AG10803 (cell line): ENCODE measurements at places on chromosomes 1 and 21.
A peak's percentile ranks its signal among the peaks of the same experiment; 100 is the strongest.

DNA sequence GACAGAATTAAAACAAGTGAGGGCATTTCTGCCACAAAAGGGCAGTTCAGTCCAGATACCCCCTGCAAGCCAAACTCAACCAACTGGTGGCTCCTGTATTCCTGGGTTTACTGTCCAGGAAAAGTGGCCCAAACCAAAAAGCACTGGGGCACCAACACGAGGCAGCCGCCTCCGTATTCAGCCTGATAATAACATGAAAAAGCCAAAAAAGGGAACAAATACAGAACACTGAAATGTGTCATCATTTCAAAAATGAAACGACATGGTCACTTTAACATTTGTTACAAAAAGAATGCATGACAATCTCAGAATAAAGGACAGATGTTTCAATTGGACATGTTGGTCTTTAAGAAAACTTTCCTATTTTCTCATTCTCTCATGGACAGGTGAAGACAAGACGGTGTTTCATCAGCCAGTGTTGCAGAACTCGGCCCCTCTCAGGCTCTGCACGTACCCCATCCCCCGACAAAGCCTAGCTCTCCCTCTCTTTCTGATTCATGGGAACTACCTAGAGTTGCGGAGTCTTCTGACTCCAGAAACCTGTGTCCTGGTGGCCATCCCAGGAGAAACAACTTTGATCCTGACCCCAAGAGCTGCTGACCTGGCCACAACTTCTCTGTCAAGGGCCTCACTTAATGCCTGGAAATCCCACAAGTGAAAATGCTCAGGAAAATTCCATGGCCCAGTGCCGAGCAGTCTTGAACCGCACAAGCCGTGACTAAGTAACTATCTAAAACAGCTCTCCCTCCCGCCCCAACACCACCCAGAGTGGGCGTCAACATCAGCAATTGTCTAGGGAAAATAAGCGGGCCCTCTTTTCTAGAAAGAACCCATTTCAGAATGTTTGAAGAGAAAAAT lies 27.1 kb downstream of the ZBTB17 start:
- DNase-seq, result peak; percentile 98

DNA sequence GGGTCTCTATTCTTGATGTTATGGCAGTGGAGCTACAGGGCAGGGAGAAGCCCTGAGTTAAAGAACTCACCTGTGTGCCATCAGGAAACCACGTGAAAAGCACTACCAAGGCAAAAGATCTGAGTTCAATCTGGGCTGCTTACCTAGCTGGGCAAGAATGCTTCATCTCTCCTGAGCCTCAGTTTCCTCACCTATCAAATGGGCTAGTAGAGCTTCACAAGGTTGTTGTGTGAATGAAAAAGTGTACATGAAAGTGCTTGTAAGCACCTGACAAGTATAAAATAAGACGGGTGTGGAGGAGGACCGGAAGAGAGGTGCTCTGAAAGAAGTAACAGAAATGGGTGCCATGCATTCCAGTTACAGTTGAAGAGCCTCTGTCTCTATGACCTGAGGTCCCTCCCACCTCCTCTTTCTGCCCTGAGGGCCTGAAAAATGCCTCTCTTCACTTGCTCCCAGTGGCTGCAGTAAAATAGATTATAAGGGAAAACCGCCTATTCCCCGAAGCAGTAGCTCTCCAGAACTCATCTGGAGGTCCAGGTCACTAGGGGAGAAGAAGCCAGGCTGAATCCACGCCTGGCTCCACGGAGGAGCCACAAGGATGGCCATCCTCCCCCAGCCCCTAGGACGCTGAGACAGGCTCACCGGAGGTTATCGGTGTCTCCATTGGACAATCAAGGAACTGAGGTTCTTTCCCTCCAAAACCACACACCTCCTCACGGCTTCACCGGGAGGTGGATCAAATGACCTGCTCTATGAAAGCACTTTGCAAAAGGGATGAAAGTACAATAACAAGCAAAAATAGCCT lies 1.4 kb downstream of the GPR161 start:
- no peak for DNase-seq

DNA sequence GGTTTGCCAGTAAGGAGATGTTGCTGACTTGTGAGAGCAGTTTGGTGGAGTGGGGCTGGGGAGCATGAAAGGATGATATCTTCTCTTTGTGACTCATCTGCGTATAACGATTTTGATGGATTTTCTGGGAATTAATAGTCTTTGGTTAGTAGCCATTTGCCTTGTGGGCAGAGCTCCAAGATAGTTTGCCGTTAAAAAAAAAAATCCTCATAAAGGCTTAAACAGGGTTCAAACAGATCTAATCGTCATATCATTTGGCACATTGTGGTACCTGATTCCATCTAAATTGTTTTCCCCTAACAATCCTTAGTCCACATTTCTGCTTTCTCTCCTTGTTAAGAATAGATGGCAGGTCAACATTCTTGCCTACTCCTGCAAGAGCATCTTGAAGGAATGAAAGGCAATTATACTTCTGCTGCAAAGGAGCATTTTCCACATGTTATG lies 168.0 kb downstream of the PPP1R12B start:
- no peak for DNase-seq

DNA sequence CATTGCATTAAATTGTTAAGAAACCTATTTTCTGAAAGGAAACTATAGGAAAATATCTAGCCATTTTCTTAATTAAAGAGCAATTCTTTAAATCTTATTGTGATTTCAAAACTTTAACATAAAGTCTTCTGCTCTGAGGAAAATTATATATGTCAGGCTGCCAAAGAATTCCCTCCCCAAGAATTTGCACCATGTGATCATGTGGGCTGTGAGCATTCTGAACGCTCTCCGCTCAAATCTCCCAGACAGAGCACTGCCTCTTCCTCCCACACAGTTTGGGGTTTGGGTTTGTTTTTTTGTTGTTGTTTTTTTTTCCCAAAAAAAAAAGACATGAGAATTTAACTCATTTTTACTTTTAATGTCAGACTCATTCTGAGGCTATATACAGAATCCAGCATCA lies 155.9 kb upstream of the PALMD start:
- DNase-seq, result no peak

DNA sequence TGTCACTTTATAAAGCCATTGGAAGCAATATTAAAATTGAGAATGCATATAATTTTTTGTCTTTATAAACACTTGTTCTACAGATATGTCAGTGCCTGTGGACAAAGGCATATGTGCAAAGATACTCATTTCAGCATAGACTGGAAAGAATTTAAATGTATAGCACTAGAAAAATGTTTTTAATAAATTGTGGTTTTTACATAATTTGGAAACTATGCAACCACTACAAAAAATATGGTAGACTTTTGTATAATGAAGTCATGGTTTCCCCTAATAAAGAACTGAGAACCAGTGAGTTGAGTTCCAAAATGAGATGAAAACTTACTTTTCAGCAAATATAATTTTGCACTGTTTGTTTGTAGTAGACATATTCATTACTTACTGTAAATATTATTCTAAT lies 48.5 kb downstream of the BRINP3 start:
- no peak for DNase-seq

GRCh38 chr1:116453481-116453880 lies 80.4 kb downstream of the ATP1A1 start:
- no peak for DNase-seq
